ENCODE measurements at places on chromosomes 11 and 22.

- DNase-seq, result no peak
These were observed 80.6 kb downstream of the RCN1 start for GRCh38 chr11:32171445-32171844.

GRCh38 chr11:105858841-105859240, 163.2 kb downstream of the MSANTD4 start:
- no peak for DNase-seq

- no peak for DNase-seq
These were observed 24.4 kb downstream of the ADAMTS8 start for GRCh38 chr11:130403967-130404366.

DNA sequence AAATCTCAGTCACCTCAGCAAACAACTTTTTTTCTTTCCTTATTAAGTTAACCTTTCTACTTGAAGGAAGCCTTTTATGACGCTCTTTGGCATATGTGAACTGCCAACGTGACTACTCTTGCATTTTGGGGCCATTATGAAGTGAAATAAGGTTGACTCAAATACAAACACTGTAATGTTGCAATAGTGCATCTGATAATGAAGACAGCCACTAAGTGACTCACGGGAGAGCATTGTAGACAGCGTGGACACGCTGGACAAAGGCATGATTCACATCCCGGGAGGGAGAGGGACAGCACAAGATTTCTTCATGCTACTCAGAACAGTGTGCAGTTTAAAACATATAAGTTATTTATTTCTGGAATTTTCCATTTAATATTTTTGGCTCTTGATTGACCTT, 560.8 kb downstream of the ETS1 start:
- DNase-seq, result peak; percentile 6

DNA sequence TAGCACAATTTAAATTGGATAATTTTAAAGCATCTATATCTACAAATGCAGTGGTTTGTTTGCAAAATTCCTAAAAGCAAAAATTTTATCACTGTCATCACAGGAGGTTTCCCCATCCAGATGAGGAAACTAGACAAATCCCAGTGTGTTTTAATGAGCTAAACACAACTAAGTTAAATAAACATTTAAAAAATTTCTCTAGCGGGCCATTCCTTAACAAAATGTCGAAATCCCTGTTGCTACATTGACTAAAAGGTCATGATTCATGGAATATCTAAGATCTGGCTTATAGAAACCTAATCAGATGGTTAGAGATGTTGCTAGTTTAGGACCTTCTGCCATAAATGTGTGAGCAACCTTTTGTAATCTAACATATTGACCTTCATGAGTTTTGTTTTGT, 107.3 kb upstream of the BDNF start:
- DNase-seq, result no peak

All from ACHN (cell line).